ENCODE measurements at places on chromosomes 11 and 22.

DNA sequence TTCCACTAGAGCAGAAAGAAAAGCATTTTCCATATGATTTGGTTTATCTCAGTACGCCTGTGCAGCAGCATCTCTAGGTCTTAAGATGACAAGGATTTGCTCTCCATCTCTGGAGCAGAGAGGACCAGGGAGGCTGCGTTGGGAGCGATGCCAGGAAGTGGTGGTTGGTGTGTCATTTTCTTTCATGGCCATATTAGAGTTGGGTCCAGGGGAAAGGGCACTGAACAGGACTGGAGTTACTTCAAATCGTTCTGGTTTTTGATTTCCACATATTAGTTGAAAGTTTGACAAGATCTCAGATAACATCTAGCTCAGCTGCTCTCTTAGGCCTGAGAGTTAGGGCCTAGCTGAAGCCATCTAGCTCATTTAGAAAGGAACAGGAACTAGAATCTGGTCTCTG is 157.7 kb downstream of the ADAMTS15 start:
- DNase-seq = no peak

- DNase-seq = no peak
These were observed 4.9 kb downstream of the CWC15 start for GRCh38 chr11:94968334-94968958.

- no peak for DNase-seq
These were observed 382.9 kb downstream of the BRD1 start for GRCh38 chr22:49444781-49445180.

DNA sequence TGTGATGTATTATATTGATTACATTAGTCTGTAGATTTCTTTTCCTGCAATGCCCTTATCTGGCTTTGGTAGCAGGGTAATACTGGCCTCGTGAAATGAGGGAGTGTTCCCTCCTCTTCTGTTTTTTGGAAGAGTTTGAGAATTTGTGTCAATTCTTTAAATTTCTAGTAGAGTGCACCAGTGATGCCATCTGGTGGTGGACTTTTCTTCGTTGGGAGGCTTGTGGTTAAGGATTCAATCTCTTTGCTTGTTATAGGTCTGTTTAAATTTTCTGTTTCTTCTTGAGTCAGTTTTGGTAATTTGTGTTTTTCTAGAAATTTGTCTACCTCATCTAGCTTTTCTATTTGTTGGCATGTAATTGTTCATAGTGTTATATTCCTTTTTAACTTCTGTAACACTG is 18.9 kb downstream of the SHANK3 start:
- DNase-seq = no peak

DNA sequence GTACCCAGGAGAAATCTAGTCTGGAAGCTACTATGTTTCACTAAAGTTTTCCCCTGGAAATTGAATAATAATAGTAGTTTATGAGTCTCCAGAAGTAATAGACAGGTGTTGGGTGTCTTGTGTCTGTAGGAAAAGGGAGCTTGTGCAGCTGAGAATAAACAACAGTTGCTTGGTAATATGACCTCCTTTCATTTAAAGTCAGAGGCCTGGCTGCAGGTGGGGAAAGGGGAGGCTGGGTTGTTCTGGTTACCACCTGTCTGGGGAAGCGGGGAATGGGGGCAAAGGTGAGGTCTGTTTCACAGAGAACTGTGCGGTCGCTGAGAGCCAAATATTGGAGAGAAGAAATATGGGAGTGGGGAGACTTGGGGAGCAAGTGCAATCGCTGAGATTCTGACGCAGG is 3.3 kb upstream of the GRAMD1B start:
- no peak for DNase-seq

- DNase-seq = peak; percentile 36
These were observed 90.6 kb downstream of the RPS6KA4 start for GRCh38 chr11:64449381-64450167.

DNA sequence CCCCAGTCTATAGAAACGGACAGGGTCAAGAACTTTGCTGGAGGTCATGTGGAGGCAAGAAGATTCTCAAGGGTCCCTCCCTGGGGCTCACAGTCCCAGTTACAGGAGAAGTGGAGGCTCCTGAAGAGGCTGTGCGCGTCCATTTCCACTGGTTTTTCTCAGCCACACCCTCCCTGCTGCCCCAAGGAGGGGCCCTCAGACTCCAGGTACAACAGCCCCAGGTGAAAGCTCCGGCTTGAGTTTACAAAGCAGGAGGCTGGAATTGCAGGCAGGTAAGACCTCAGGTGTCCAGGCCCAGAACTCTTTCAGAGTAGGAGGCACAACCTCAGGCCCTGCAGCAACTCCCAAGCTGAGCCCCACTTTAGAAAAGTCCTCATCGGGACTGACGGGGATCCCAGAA is 3.1 kb downstream of the SHANK2 start:
- no peak for DNase-seq

- DNase-seq = no peak
These were observed 38.6 kb downstream of the SBF1 start for GRCh38 chr22:50436015-50436830.

DNA sequence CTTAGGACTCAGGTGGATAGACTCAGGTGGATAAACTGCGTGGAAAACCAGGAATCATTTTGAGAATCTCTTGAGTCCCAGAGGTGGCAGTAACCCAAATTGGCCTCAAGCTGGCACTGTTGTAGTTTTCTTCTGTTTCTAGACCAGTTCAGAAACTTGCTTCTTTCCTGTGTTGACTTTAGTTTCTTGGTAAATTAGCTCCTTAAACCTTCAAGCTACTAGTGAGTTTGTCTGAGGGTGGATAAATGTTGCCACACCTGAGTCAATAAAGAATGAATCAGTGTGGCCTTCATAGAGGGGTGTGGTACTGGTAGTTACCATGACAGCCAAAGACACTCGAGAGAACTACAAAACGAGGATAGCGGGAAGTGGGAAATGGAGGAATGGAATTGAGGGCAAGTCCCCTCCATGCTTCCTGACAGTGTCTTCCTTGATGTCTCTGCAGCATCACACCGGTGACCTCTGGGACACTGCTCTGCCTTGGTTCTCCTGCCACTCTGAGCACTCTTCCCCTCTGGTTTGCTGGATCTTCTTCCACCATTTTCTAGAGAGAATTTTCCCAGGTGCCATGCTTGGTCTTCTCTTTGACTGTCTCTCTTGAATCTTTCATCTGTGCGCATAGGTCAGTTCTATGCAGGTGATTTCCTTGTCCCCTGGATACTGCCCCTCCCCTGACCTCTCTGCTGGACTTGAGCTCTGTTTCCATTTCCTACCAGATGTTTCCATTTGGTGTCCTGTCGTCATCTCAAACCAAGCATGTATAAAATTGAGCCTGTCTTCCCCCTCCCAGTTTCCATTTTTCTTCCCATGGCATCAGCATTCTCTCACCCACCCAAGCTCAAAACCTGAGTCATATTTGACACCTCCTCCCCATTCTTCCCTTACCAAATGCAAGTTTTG is 7.2 kb downstream of the POLD4 start:
- DNase-seq = no peak

DNA sequence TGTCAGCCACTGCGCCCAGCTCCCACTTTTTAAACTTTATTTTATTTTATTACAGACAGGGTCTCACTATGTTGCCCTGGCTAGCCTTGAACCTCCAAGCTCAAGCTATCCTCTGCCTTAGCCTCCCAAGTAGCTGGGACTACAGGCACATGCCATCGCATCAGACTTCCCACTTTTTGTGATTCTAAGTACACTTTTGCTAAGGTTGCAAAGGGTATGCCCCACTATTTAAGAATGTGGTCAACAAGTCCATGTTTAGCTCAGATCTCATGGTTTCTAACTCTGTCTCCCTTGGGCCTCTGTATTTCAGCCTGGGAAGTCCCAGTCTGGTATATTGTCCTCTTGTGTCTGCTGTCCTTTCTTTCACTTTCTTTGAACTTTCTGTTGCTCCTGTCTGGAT is 35.3 kb downstream of the EXPH5 start:
- no peak for DNase-seq

- no peak for DNase-seq
These were observed 577.8 kb downstream of the JRKL start for GRCh38 chr11:96967616-96968015.

GRCh38 chr11:131002145-131002544 is 85.9 kb upstream of the SNX19 start:
- no peak for DNase-seq

DNA sequence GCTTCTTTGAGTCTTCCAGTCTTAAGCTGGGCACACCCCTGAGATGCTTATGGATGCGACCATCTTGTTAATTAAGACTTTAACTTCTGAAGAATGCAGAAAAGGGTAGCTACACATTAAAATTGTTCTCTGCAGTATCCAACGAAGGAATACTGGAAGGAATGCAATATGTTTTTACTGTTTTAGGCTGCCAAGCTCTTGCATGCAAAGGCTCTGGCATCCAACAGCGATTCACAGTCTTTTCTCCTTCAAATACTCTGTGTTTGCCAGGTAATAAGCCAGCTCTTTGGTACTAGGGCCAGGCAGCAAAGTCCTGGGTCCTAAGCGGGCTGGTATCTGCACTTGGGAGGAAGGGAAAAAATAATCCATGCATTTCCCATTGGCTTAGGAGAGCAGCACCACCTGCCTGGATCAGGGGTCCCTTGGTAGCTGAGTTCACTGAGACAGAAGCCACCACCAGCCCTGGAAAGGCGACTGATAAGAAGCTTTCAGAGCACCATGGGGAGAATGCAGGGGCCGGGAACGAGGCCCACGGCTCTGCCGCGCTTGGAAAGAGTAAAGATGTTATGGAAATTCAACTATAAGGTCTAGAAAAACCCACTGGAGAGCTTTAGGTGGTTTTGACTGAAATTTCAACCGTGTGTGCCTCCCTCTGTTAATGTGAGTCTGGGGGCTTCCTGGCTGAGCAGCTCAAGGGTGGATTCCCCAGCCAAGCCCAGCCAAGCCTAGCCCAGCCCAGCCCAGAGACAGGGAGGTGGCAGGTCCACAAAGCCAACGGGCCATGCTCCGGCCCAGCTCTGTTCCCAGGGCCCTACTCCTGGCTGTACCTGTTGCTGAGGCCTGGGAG is 67.0 kb upstream of the CCND1 start:
- DNase-seq = no peak

- no peak for DNase-seq
These were observed 30.6 kb upstream of the TSKU start for GRCh38 chr11:76752321-76753143.

DNA sequence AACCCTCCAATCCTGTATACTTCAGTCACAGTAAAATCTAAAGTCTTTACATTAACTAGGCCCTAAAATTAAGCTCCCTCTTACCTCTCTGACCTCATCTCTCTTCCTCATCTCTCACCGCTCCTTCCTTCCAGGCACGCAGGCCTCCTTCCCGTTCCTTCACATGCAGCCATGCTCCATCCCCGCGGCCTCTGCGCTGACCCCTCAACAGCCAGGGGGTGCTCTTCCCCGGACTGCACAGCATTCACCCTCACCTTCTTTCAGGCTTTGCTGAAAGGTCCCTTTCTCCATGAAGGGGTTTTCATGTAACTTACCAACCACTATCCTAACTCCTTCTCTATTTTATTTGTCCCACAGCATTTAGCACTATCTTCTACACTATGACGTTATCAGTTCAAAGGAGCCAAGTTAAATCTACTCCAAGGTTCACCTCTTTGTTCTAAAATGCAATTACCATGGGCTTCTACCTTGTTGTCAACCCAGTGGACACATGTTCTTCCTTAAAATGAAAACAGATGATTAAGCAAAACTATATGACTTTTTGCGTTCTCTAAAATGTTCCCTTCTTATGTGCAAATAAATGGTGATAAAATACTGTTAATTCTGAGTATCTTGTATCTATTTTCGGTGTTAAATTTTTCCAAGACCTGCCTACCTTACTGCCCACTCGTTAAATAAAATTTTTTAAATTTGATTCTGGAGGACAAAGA is 57.8 kb upstream of the APOA1 start:
- DNase-seq = no peak

- DNase-seq = no peak
These were observed 131.8 kb downstream of the APIP start for GRCh38 chr11:34784318-34784841.

- DNase-seq = no peak
These were observed 14.3 kb downstream of the DGKZ start for GRCh38 chr11:46361283-46362155.

GRCh38 chr22:39254789-39255298 is 10.1 kb upstream of the PDGFB start:
- DNase-seq = no peak

GRCh38 chr11:79592824-79593223 is 152.0 kb upstream of the TENM4 start:
- DNase-seq = no peak

DNA sequence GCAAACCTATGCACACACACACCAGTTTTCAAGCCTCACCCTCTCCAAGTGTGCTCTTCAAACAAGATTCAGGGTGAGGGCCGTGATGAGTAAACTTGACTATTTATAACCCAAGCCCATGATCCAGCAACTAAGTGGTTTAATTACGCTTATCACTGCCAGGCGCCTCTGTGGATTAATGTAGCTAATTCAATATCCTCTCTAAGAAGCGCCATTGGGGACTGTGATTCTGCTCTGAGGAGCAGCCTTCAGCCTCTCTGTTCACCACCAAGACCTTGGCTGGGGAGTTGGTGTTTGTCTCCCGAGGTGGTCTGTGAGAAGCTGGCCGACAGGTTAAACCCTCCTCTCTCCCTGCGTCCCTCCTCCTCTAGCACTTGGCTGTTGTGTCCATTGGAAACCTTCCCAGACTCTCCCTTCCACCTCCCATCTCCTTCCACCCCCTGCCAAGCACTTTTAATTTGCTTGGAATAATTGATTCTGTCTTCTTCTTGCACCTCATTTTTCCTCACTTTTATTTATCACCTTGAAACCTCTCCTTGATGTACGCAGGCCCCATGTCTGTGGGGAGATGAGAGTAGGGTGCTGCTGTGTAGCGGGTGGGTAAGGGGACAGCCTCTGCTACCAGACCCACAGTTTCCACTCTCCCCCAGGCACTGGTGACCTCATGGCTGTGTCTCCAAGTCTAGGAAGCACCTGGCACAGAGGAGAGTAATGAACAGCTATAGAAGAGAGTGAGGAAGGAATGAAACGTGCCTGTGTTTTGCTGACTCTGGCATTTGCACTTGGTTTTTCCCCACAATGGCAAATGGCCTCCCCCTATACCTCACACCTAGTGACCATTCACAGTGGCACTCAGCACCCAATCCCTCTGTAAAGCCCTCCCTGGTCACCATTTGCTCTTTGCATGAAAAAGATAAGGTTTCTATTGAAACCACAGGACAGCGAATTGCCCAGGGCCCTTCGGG is 236.6 kb downstream of the GRIK4 start:
- no peak for DNase-seq

- DNase-seq = no peak
These were observed 12.5 kb upstream of the C1QTNF4 start for GRCh38 chr11:47606731-47607130.

DNA sequence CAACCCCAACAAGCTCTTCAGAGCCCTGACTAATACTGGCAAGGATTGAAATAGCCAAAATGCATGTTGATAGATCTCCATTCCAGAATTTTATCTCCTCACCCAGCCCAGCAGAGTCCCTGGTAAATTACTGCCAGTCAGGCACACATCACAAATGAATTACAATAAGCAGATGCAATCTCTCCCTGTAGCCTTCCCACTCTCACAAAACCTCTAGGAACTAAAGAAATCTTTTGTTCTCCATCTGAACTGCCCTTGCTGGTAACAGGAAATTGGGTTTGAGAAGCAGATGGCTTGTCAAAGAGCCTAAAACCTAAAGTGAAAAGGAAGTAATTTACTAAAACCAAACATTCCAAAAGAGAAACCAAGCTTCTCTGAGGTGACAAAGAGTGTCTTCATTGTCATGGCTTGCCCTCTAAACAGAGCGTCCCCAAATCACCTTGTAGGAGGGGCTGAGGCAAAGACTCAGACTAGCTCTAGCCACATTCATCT is 59.5 kb downstream of the FAM168A start:
- DNase-seq = no peak

GRCh38 chr11:68632802-68633201 is 51.5 kb upstream of the GAL start:
- DNase-seq = no peak

GRCh38 chr11:87215236-87215635 is 177.5 kb downstream of the TMEM135 start:
- no peak for DNase-seq
